ENCODE measurements at places on chromosomes 1 and 21.

DNA sequence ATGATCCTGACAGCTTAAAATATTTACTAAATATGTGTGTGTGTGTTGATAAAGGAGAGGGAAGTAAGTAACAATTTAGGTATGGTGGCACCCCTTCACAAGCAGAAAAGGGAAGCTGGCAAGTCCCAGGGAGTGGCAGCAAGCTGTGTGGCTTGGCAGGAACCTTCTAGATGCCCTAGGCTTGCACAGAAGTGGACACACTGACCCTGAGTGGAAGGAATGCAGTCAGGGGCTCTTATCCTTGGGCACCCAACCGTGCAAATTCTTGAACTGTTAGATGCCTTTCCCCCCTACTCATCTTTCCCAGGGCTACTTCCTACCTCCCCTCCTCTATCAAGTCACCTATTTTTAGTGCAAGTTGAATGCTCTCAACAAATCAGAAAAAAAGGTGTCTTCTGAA lies 18.9 kb downstream of the ACP6 start:
- no peak for DNase-seq

DNA sequence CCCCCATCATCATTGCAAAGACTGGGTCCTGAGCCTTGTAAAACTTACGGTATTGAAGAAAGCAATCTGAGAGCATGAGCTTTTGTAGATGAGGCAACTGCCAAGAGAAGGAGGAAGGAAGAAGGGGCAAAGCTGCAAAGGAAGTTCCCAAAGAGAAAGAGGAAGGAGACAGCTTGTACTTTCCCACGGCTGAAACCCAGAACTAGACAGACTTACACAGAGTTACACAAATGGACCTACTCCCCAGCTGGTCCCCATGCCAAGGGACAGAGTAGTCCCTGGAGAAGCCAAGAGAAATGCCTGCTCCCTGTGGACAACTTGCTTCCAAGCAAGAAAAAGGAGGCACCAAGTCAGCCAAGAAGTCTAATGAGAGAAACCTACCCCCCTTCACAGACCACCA lies 22.6 kb downstream of the SLC5A9 start:
- DNase-seq = no peak

DNA sequence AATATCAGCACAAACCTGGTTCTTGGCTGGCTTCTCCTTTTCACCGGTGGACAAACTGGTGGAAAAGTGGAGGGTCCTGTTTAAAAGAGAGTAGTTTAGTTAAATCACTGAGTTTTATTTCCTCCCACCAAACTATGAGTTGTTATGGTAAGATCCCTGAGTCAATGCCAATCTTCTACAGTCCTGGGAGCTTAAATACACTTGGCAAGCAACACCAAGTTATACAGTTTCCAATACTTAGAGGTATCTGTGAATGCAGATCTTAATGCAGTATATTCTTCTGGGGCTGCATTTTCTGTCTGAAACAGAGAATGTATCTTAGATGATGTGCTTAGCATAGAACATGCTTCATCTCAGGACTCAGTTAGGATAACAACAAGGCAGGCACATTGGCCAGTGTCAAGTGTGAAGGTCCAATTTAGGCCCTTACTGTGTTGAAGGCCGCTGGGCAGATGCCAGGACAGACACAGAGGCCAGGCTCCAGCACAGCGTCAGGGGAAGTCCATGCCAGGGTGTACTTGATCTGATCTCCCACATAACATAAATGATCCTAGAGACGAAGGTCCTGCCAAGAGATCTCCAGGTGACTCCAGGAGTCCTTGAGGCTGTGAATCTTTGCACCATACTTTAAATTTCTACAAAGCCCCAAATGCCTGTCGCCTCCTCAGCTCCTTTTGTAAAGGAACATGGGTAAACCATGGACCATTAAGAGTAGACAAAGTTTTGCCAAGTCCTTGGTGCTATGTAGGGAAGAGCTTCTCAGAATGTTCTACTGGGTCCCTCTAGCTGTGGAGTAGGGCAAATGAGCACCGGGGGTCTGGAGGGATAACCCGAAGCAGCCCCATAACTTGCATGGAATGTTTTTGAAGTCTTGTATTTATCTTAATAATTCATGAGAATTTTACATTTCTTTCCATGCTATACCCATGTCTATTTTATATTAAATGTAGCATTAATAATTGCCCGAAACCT lies 76.8 kb downstream of the KCNJ15 start:
- peak; percentile 70 for DNase-seq

- DNase-seq = no peak
Observed at GRCh38 chr1:170790651-170791071, 126.7 kb downstream of the PRRX1 start.

DNA sequence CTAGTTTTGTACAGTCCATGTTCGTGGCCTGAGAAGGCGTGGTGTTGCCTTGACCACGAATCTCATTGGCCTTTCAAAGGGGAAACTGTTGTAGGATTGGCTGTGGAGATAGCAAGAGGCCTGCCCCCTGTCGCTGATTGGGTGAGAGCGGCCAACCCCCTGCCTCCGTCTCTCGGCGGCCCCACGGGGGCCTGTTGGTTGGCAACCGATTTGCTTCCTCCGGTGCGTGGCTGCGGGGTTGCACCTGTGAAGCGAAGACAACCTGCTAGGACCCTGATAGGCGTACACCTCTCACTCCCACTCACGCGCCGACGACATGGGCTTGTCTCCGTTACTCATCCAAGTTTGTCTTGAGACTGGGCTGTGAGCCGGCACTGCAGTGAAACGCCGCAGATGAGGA lies at the start of gene UBE2U:
UBE2U (plus strand) TSS at position 204 of the 400 bp plus-strand sequence. CDS start 428 bp downstream, outside the sequence.
- no peak for DNase-seq

- no peak for DNase-seq
Observed at GRCh38 chr1:60390593-60391282, 317.2 kb upstream of the C1orf87 start.

DNA sequence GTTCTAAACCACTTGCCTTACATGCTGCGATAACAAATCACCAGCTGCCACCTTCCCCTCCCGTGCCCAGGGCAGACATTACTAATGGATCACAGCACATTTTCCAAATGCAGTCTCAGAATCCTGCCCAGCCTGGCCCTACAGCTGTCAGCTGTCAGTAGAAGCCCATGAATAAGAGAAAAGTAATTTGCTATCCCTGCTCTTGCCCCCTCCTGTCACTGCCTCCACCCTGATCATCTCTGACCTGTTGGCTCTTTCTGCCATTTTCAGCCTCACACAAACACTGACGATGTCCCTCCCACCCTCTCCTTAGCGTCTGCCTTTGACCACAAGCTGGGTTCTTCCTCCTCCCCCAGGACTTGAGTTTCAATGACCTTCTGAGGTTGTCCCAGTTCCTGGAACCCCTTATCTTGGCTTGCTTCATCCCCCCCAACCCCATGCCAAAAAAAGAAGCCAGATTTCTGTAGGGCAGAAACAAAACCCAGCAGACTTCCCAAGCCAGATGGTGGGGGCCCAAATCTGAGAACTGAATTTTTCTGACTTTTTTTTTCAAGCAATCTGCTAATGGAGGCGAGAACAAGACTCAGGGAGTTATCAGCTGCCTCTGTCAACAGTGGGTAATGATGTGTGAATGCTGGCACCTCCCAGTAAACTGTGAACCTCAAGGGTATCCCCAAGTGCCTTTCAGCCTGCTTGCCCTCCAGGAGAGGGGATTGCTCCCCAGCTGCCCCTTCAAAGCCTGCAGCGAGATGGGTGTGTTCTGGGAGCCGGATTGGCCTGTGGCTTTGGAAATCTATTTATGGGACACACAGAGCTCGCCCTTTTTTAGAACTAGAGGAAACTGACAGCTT lies 216.5 kb upstream of the VAMP3 start:
- DNase-seq = no peak

DNA sequence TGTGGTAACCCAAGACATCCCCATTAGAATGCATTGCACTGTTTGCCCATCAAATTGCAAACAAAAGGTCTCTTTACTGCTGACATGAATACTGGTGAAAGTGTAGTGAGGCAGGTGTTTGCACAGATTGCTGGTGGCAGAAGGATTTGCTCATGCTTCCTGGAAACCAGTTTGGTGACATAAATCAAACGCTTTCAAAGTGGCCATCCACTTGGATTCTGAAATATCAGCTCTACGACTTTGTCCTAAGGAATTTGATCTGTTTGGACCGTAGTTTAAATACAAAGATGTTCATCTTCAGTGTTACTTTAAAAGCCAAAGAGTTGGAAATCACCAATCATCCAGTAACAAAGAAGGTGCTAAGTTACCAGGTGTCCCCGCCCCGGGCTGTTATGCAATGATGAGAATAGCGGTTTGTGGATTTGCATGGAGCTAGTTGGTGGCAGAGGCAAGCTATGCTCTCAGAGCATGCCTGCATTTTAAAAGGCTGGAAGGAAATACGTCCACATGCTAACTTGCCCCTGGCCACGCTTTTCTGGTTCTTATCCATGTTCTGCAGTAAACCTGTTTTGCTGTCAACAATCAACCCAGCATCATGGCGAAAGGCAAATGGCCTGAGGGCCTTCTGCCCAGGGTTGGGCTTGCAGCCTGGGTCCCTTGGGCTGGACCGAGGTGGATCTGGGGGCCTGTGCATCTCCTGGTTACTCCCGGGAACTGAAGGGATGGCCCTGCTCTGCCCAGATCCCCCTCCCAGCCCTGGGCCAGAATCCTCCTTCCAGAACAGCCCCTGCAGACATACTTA lies 49.2 kb downstream of the UMODL1 start:
- no peak for DNase-seq

- no peak for DNase-seq
Observed at GRCh38 chr1:14733048-14733778, 134.7 kb downstream of the KAZN start.

DNA sequence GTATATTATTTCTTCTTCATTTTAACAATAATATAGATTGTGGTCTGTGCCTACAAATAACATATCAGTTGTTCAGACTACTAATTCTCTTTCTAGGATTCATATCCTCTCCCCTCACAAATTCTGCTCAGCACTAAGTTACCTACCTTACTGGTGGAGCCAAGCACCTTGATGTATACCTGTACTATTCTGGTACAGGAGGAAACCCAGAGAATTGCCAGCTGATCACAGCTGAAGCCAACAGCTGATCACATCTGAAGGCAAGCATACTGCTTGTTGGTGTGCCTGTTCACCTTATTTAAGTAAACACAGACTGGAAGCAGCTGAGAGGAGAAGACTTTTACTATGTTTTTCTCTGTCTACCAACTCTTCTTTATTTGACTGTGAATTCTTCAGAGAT lies 101.8 kb downstream of the PBX1 start:
- no peak for DNase-seq

DNA sequence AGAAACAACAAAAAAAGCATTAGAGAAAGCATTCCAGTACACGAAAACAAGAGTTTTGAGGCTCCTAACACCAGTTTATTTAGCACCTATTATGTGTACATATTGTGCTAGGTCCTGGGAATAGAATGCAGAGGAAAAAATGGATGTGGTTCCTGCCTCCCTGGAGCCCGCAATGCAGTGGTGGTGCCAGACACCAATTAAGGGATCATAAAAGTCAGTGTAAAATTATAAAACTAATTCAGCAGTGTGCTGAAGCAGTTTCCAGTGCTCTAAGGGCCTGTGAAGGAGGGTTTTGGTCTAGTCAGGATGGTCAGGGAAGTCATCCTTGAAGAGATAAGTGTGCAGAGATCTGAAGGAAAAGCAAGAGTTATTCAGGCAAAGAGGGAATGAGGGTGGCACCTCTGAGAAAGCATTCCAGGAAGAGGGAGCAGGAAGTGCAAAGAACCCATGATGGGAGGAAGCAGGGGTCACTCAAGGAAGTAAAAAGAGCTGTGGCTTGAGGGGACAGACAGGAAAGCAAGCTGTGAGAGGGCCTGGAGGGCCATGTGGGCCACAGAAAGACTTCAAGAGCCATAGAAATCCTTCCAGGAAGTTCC lies 65.2 kb upstream of the IFNLR1 start:
- DNase-seq = no peak

DNA sequence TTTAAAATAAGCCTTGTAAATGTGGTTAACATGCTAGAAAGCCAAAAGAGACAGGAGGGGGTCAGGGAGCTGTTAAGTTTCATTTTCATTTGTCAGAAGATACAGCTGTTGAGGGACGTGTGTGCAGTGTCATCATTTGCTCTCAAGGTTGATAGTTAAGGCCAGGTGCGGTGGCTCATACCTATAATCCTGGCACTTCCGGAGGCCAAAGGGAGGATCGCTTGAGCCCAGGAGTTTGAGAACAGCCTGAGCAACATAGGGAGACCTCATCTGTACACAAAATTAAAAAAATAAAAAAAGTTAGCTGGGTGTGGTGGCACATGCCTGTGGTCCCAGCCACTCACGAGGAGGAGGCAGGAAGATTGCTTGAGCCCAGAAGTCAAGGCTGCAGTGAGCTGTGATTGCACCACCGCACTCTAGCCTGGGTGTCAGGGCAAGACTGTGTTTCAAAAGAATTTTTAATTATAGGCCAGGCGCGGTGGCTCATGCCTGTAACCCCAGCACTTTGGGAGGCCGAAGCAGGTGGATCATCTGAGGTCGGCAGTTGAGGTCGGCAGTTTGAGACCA lies 22.7 kb downstream of the ZBTB8OS start:
- no peak for DNase-seq

DNA sequence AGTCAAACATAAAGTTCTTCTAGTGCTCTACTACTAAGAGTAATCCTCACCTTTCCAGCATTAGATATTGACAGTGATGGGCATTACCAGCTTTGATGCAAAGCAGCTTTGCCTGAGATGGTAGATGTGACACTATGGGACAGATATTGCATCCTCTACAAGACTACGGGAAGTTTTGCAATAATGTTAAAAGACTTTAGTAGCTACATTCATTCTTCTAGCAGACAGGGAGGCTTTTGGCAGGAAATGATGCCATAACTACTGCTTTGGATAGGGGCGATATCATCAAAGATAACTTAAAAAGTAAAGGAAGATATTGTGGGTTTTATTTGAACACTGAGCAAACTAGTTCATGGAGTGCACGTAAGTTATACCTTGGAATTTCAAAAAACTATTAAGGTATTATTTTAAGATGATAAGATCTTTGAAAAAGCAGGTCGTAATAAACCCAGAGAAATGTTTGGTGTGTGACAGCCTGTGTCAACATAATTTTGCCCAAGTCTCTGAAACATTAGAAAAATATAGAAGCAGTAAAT lies 368.3 kb upstream of the TMPRSS15 start:
- no peak for DNase-seq

- DNase-seq = peak; percentile 13
Observed at GRCh38 chr21:19853709-19854575, 1144.3 kb upstream of the NCAM2 start.

GRCh38 chr1:228273720-228274451 lies 66.0 kb downstream of the OBSCN start:
- peak; percentile 27 for DNase-seq

DNA sequence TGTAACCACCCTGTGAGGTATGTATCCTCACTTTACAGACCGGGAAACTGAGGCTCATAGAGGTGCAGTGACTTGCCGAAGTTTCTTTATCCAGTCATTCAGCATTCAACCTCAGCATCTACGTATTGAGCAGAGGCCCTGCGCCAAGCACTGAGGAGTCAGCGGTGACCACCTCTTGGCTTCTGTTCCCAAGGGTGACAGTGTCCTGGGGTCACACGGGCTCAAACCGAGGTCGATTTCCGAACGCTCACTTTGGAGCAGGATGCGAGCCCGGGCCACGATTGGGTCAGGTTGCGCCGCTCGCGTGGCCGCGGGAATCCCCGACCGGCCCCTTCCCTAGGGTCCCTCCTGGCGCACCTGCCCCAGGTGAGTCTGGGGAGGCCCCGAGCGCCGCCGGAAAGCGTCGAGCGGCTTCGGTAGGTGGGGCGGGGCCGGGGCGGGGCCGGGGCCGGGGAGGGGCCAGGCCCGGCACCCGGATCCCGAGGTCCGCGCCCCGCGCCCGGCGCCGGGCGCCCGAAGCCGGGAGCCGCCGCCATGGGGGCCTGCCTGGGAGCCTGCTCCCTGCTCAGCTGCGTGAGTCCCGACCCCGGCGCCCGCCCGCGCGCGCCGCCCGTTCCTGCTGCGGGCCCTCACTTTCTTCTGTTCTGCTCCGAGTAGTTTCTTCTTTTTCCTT lies at the start of gene SERINC2:
SERINC2 (plus strand) TSS at position 482 of the 673 bp plus-strand sequence; CDS start at position 535, 53 bp downstream.
- DNase-seq = peak; percentile 50

All from left ventricle myocardium superior (tissue), 1 donor.